ENCODE measurements at places on chromosomes 3 and 15.

DNA sequence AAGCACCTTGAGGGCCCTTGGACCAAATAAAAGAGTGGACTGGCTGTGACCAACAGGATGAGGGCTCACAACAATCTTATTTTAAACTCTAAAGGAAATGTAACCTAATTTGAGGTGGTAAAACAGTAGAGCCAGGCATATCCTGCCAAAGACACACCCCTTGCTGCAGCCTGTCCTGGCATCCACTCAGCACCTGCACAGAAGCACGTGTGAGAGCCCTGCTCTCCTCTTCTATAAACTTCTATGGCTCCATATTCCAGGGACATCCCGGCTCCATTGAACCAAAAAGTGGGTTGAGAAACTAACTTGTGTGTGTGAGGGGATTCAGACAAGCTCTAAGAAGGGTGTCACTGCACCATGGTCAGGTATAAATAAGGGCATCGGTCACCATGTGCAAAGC is 190.9 kb upstream of the CHRNA7 start:
- no peak for DNase-seq

DNA sequence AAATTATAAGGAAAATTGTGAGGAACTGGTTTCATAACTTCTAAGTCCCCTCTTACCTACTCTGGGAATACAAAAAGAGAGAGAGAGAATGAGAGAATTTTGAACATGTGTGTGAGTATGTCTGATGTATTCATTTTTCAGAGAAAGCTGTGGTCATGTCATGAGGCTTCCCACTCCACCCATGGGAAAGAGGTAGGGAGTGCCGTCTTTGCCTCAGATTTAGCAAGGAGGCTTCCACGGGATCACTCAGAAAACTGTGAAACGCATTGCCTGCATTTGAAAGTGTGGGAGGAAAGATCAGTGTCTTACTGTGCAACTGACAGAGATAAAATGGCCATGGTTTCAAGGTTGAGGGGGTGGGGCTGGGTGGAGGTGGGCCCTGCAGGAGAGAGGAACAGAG is 331.5 kb upstream of the CTNNB1 start:
- no peak for DNase-seq

DNA sequence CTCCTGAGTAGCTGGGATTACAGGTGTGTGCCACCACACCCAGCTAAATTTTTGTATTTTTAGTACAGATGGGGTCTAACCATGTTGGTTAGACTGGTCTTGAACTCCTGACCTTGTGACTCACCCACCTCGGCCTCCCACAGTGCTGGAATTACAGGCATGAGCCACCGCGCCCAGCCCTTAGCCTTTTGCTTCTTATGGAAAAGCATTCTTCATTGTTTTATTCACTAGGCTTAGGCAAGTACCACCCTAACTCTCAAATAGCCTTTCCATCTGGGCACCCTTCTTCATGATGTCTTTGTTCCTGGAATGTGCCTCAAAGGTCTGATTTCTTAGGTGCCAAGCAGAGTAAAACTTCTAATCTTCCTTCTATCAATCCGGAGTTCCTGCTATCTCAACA is 641.8 kb downstream of the FHIT start:
- DNase-seq, result no peak

DNA sequence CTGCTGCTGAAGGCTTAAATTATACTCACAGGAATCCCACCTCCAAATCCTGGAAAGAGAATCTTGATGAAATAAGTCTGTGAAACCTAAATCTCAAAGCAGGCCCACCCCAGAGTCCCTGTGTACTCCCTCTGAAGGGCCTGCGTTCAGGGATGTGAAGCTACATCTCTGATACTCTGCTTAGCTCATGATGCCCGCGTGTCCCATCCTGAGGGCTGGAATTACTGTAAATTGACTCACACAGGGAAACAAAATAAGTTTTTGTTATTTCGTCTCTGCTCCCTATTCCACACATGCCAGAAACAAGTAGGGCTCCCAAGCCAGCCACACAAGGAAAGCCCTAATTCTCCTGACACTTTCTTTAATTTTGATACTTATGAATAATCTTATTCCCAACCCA is 10.9 kb upstream of the PLCL2 start:
- DNase-seq, result no peak

- no peak for DNase-seq
These were observed 28.5 kb downstream of the SCG5 start for GRCh38 chr15:32669896-32670611.

GRCh38 chr3:148329481-148330235 is 368.0 kb upstream of the AGTR1 start:
- peak; percentile 11 for DNase-seq

- no peak for DNase-seq
These were observed 181.0 kb downstream of the UACA start for GRCh38 chr15:70582143-70582945.

DNA sequence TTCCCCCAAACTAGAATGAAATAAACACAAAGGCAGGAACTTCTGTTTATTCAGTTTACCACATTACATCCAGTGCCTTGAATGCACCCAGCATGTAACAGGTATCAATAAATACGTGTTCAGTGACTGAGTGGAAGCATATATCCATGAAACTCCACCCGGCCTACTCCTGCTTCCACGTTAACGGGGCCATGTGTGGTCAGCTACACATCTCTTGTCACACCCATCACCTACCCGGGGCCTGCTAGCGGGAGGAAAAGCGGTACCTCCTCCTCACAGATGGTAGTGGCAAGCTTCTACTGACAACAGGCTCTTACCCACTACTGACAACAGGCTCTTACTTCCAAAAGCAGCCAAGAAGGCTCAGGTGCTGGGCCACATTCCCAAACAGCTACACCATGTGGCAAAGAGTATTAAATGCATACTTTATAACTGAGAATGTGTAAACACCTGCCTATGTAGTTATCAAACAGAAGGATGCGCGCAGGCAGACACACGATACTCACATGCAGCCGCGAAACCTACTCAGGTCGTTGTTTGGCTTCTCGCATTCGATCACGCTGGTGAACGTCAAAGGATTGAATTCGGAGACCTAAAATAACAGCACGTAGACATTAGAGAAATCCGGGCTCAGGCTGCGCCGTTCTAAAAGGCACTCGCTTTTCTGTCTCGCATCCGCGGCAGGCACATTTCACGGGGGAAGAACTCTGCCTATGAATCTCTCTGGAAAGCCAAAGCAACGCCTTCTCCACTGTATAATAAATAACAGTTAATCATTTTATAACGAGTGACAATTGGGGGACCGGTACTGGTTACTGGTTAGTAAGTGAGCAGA is 127.4 kb downstream of the ATP10A start:
- DNase-seq, result no peak
